ENCODE measurements at places on chromosomes 4 and X.

DNA sequence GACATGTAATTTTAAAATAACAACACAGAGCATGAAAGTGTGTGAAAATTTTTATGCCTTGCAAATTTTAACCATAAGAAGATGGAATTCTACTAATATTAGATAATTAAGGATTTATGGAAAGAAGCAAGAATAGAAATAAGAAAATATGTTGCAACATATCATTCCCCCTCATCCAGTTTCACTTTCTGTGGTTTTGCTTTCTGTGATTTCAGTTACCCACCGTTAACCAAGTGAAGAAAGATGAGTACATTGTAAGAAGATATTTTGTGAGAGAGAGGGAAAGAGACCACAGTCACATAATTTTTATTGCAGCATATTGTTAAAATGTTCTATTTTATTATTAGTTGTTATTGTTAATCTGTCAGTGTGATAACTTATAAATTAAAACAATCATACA is 77.9 kb downstream of the ADAM29 start:
- DNase-seq, result no peak

DNA sequence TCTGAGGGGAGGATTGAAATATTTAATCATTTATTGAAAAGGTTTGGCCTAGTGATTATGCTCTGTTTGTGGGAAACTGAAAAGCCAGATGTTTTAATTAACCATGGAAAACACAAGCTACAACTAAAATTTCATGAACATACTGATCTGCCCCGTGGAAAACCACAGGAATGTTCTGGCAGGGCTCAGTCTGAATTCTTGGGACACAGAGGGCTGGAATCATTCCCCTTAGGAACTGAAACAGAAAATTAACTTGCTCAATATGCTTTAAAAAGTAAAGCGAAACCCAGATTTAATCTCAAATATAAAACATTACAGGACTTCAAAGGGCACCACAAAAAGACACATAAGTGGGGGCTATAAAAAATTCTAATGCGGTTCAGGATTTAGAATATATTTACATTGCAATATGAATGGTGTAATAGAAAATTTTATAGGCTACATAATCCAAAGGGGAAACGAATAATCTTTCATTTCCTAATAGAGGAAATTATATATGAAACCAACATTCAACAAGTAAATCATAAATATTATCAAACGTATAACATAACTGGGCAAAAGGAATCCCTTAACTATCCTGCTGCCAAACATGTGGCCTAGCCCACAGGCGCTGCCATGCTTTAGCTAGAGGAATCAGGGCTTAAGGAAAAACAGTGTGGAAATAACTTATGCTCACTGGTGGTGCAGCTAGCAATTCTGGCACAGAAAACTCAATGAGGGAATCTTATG is 70.9 kb downstream of the APBB2 start:
- no peak for DNase-seq

GRCh38 chr4:95045429-95045828 is 287.7 kb downstream of the BMPR1B start:
- no peak for DNase-seq

DNA sequence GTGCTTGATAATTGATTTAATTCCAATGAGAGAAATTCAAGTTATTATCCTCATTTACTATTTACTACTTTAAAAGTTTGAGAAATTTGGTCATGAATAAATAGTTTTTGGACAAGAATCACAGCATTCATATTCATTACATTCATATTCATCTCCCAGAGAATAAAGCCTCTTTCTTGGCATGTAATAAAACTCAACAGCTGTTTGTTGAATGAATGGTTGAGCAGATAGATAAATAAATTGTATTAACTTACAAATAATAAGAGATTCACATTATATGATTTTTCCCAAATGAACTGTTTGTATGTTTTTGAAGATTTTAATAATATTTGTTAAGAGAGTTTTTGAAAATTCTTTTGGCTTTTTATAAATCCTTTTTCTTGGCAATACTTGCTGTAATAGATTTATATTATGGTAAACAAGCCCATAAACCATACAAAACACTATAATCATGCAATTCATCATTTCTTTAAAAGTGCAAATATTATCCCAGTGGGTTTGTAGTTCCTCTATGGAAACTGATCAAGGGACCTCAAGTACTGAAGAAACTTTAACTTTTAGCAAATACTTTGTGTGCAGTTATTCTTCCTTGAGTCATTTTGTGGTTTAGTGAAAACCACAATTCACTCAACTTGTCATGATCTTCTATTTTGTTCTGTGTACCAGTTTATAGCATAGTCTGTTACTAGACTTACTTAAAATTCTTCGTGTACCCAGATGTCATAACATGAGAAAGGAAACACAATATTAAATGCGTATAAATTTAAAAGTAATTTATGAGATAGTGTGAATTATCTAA is 371.8 kb downstream of the ADGRL3 start:
- DNase-seq, result no peak

DNA sequence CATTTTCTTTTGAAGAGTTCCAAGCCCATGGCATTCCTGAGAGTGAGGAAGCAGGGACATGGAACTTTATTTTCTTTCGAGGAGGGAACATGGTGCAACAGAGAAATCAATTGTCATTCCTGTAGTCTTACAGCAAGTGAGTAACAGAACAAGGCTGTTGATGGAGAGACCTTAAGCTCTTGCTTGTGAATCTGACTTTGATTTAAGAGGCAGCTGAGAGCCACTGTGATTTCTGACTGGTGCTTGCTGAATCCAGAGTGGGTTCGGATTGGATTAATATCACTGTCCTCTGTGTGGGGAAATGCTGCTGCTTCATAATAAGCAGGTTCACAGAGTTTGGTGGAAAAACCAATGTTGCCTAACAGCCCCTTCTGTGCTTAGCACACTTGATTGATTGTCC is 4.7 kb upstream of the ATP1B4 start:
- DNase-seq, result no peak

GRCh38 chr4:36123906-36124305 is 120.4 kb downstream of the ARAP2 start:
- DNase-seq, result no peak

GRCh38 chr4:41364876-41365275 is 108.1 kb downstream of the UCHL1 start:
- DNase-seq, result no peak

- DNase-seq, result no peak
Observed at GRCh38 chr4:60817609-60818008, 382.5 kb upstream of the ADGRL3 start.

DNA sequence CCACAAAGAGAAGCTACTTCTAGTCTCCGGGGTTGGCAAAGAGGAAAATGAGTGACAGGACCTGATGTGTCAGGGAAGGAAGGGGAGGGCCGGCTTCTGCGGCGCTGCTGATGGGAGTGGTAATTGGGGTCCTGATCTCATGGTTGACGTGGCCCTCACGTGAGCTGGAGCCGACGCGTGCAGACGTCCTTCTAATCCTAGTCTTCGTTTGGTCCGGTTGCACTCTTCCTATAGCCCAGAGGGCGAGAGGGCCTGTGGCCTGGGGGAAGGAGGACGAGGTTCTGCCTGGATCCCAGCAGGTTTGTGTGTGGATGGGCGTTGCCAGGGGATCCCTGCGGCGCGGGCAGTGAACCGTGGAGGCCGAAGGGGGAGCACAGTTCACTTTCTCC is at the start of gene ARMCX1:
Gene ARMCX1, plus strand, starts transcription at position 186 of the 389 bp plus-strand sequence. CDS start 2,384 bp downstream, outside the sequence.
- peak; percentile 2 for DNase-seq

- no peak for DNase-seq
Observed at GRCh38 chr4:122156819-122157218, 4.7 kb downstream of the BLTP1 start.

DNA sequence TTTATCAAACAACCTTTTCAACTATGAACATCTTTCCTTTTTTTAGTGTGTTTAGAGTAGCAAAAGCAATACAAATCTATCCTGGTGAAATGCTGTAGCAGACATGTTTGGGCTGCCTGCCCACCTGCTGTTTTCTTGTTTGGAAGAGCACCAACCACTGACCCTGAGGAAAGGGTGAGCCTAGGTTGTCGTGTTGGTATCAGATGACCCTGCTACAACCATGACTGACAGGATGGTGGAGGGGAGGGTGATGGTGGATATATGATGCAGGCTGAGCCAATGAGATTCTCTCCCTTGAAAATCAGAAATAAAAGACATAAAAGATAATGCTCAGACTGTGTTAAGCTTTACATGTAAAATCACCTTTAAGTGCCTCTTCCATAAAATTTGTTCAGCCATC is 201.2 kb downstream of the NPNT start:
- DNase-seq, result no peak

DNA sequence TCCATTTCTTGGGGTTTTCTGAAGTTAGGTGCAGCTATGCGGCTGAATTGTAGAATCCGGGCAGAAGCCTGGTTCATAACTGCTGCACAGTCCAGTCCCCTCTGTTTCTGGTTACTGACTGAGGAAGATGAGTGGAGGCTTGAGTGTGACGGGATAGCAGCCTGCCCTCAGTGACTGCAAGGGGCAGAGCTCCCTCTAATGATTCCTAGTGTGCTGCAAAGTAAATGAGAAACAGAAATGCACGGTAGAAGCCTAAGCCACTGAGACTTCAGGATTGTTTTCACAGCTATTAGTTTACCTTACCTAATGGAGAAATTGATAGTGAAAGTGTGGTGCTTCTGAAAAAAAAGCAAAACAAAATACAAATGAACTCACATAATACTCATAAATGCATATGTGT is 189.2 kb downstream of the GPM6A start:
- DNase-seq, result no peak

DNA sequence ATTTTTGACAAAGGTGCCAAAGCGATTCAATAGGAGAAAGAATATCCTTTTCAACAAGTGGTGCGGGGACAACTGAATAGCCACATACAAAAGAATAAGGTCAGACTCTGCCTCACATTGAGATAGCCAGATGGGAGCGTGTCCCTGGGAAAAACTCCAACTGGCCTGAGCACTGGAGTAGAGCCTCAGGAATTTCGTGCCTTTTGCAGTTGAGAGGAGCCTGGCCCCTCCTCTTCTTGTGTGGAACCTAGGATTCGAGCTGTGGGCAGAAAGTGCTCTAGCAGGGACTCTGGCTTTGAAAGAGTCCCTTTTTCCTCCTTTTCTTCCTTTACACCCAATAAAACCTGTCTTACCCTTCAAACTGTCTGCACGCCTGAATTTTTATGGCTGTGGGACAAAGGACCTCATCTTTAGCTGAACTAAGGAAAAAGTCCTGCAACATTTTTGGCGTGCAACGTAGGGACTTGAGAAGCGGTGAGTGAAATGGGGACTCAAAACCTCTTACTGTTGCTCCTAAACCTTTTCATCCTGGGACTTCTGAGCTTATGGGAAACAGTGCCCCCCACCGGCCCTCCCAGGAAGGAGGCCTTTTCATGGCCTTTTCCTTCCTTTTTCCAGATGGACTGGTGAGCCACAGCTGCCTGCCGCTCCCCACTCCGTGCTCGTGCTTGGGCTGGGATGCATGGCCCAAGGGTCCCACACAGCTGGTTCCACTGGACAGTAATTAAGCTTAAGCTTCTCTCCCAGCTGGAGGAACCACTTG is 68.6 kb downstream of the BMP15 start:
- no peak for DNase-seq

DNA sequence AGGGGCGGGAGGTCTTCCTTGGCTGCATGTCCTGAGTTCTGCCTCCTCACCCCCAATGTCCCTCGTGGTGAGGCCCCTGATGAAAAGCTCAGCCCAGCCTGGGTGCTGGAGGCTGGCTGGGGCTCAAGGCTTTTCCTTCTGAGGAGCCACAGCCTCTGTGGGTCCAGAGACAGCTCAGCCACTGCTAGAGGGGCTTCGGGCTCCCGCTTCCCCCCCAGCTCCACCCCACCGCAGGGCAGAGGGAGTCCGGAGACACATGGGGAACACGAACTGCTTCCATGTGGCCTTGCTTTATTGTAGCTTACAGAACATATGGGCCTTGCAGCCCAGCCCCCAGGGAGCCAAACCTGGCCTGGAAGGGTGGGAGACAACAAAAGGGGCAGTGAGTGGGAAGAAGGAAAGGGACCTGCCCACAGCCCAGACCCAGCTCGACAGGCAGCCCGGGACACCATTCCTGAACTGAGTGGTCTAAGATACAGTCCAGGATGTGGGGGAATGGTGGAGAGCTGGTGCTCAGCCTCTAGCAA is 89.9 kb upstream of the NKX1-1 start:
- DNase-seq, result no peak

DNA sequence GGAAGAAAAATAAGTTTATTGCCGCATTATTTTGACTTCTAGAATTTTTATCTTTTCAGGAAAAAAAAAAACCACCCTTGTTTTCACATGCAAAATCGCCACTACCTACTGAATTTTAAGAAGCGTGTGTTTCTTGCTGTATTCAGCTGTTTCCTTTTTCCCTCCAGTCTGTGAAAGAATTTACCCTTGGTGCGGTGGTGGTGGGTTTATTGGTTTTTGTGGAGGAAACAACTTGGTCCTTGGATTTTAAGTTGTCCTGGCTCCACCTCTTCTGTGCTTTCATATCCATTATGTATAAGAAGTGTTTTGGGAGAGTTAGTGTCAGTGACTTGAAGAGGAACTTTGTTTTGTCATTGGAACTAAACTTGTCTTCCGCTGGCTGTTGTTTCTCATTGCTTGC is 8.1 kb downstream of the RAPGEF2 start:
- no peak for DNase-seq

DNA sequence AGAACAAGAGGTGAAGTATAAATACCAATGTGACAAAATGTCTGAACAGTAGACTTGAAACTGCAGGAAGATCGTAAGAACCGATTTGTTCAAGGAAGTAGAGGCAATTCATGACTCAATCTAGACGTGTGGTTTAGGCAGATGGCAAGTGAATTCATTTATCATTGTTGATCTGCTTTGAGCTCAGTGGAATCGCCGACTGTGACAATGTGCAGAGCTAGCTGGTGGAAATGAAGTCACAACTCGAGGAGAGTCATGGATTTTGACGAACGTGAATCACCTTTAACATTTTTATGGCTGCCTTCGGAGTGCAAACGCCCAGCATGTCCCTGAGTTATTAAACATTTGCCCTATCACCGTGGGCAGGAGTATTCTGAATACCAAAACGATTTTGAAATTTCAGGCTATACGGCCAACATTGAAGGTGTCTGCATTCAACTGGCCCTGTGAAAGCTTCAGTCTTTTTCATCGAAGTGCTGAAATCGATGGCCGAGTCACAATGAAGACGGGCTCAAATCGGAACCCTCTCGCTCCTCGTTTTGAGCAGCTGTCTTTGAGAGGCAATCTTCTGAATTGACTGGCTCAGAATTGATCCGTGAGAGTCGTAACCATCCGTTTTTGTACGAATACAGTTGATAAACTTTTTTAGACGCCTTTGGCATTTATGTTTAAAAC is 689 bp upstream of the OGT start:
- peak; percentile 22 for DNase-seq

GRCh38 chr4:48295116-48295515 is 25.5 kb upstream of the TEC start:
- no peak for DNase-seq

GRCh38 chrX:153612413-153612812 is 13.5 kb upstream of the CCNQ start:
- no peak for DNase-seq

- peak; percentile 7 for DNase-seq
Observed at GRCh38 chr4:56655627-56656345, 25.3 kb downstream of the HOPX start.
